ENCODE measurements at places on chromosomes 11 and 22. TPM values are rescaled to one million over a fixed set of nuclear protein-coding genes. Genes with fewer than 3 reads are reported as not detected.

The SULT4A1 gene
- not detected for total RNA-seq

The APOA4 gene
- total RNA-seq = not detected

The MAP4K2 gene
- 16.1 TPM for total RNA-seq

The RCOR2 gene
- 2.1 TPM for total RNA-seq

The VPREB1 gene
- total RNA-seq = not detected

The OR52I1 gene
- not detected for total RNA-seq

The OR10D3 gene
- not detected for total RNA-seq

The DERL3 gene
- total RNA-seq = 1.9 TPM

The SYCE3 gene
- total RNA-seq = not detected

The SAA4 gene
- total RNA-seq = not detected

The FJX1 gene
- total RNA-seq = 7.9 TPM

The DDI1 gene
- total RNA-seq = not detected

DNA sequence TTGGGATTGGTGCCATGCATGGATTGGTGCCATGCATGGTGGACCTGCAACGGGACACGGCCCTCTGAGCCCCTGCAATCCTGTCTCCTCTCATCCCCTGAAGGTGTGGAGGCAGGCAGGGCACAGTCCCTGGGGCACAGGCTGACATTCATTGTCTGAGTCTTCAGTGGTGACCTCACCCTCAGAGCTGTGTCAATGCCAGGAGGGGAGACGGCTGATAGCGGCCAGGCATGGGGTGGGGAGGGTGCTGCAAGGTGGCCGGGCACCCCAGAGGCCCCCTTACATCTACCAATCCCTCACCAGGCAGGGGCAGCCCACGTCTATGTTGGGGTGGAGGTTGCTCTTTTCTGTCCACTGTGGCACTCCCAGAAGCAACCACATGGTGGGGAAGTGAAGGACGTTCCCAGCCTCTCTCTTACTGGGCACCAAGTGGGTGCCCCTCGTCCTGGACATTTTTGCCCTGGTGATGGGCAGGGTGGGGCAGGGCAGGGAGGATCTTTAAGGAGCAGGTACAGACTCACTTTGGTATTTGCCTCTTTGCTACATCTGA is 47.6 kb downstream of the NECTIN1 start:
- DNase-seq = no peak

DNA sequence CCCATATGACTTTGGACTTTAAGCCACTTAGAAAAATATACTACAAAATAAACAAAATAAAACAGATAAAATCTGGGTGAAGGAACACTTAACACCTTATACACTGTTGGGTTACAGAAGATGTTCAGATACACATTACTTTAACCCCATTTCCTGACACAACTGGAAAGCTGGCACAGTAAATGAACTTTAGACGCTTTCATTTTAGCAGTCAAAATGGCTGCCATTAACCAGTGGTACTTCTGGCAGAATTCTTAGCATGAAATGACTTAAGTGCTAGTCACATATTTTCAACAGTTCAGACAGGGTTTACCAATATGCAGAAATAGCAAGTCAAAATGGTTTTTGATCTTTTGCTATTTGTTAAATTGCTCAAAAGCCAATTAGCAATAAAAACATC is 37.9 kb downstream of the PIK3C2A start:
- DNase-seq = no peak

DNA sequence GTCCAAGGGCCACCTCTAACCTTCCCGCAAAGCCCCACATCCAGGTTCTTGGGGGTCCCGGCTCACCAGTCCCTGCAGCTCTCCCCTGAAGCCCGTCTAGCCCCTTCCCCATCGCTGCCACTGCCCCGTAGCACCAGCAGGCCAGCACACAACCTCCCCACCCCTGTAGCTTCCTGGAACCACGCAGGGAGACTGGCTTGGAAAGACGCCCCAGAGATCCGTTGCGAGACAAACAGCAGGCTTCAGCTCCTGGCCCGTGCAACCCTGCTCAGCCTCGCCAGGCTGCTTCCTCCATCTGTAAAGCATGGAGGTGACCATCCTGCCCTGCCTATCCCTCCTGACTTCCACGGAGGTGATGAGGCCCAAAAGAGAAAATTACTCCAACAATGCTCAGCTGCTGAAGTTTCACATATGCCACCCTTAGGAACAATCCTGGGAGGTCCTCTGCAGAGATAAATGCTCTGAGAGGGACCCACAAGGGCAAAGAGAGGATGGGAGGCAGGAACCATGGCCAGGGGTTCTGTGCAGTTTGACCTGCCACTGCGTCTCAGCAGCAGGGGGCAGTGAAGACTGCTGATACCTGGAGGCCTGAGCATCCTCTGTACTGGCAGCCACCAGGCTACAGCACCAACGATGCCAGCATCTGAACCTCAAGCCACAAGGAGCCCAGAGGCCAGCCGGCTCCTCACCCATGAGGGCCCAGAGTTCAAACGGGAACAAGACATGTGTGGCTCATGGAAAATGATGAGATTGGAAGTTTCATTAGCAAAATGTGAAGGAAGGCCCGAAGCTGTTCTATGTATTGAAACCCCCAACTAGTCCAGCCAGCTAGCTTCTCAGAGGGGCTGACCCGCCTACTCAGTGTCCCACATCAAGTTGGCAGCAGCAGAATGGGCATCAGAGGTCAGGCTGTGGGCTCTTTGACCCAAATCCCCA is 16.1 kb downstream of the DGCR2 start:
- DNase-seq = no peak

- peak; percentile 73 for DNase-seq
Measured at GRCh38 chr22:26892166-26893041, 235.0 kb downstream of the MIAT start.

GRCh38 chr11:35391922-35392688 is 27.3 kb downstream of the SLC1A2 start:
- peak; percentile 67 for DNase-seq

- no peak for DNase-seq
Measured at GRCh38 chr11:21761000-21761399, 431.9 kb upstream of the ANO5 start.

DNA sequence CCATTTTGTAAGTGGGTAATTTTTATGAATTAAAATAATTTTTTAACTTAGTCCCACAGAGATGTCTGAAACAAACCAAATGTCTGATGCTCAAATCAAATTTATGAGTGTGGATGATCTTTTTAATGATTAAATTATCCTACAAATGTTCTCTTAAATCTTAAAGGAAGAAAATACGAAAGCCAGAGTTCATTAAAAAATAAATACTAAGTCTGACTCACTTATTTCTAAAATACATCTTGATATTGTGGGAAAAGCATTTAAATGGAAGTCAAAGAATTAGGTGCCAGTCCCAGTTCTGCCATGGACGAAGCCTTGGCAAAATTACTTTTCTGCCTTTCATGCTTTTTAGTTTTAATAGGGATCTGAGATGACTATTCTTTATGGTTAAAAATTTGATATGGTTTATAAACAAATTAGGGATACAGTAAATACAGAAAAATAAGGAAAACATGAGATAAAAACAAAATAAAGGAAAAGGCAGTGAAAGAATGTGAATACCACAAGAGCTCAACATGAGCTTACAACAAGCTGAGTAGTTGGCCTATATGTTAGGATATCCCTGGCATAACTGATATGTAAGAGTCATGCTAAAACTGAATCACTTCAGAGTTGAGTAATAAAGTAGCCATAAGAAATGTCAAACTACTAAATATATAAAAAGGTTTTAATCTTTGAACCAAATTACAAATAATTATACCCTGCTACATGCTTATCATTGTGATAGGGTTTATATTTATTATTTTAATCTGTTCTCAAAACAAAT is 9.2 kb downstream of the CCDC34 start:
- no peak for DNase-seq

DNA sequence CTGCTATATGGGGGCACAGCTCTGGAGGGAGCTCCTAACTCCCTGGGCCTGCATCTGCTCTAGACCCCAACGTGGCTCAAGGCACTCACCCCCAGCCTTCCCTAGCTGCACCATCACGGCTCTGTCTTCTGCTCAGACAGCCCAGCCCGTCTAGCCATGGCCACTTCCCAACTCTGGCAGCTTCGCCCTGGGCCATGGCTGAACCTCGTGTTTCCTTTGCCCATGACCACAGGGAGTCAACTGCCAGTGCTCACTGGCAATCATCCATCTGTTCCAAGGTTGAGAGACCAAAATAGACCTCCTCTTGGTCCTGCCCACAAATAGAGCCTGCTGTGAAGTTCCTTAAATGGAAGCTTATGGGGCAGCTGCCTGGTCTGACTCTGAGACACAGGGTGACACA is 5.4 kb downstream of the LMO1 start:
- peak; percentile 72 for DNase-seq

- no peak for DNase-seq
Measured at GRCh38 chr11:113637636-113638035, 68.5 kb downstream of the TMPRSS5 start.

GRCh38 chr22:39317775-39318506 is 1.5 kb downstream of the RPL3 start:
- DNase-seq = peak; percentile 64

DNA sequence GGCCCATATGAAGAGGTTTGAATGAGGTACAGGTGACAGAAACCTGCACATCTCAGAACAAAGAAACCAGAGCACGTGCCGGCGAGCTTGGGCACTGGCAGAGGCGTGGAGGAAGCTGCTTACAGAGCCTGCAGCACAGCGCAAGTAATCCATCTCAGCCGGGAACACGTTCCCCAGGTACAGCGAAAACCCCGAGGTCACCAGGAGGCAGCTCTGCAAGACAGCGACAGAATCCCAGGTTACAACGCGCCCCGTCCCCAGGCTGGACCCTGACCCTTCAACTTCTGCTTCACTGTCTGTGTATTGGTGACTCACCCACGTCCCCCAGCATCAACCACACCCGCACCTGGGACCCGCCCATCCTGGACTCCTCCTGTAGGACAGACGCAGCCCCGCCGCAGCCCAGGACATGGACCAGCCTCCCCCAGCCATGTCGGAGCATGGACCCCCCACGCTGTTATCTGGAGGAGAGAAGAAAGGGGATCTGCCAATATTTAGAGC is 2.2 kb downstream of the MLC1 start:
- DNase-seq = no peak

GRCh38 chr11:10666556-10667520 is 26.7 kb downstream of the IRAG1 start:
- DNase-seq = peak; percentile 64

GRCh38 chr11:1852877-1853276 is at the start of gene LSP1:
TSS of gene LSP1 (plus strand) at chr11:1853084. CDS start at chr11:1853145, 61 bp downstream.
- no peak for DNase-seq

- no peak for DNase-seq
Measured at GRCh38 chr11:23569547-23569946, 709.3 kb upstream of the CCDC179 start.

GRCh38 chr22:19737846-19738663 is 14.7 kb downstream of the GP1BB start:
- no peak for DNase-seq

All from RPMI7951 (cell line).